ENCODE measurements at places on chromosomes 13 and 19. TPM values are rescaled to one million over a fixed set of nuclear protein-coding genes. Genes with fewer than 3 reads are reported as not detected.

Gene CCDC169
- total RNA-seq: 19.8 TPM

Gene KLF5
- total RNA-seq: 39.6 TPM

Gene STARD13
- total RNA-seq: 4.6 TPM

Gene CILP2
- 3.6 TPM for total RNA-seq

Gene GPR18
- total RNA-seq: not detected

Gene KLK15
- total RNA-seq: not detected

Gene PRSS57
- not detected for total RNA-seq

Gene TMEM161A
- total RNA-seq: 56.1 TPM

Gene AP1M2
- total RNA-seq: 134 TPM

Gene SIGLEC5
- total RNA-seq: not detected

Gene IQCN
- total RNA-seq: 3.3 TPM

Gene FGF22
- not detected for total RNA-seq

Gene ZNF682
- total RNA-seq: 28.5 TPM

Gene PRR36
- 19.6 TPM for total RNA-seq

GRCh38 chr13:105587786-105588185 is 947.7 kb downstream of the EFNB2 start:
- no peak overlapping the region for H3K27ac ChIP-seq
- H3K4me1 ChIP-seq: no peaks in the 10 kb centered on the region
- no peak overlapping the region for H3K4me3 ChIP-seq
- H3K27me3 ChIP-seq: no peaks in the 10 kb centered on the region
- H3K36me3 ChIP-seq: no peaks in the 10 kb centered on the region

- H3K27me3 ChIP-seq: no peaks in the 10 kb centered on the region
- no peak overlapping the region for H3K27ac ChIP-seq
- no peaks in the 10 kb centered on the region for H3K4me1 ChIP-seq
- H3K36me3 ChIP-seq: no peaks in the 10 kb centered on the region
- no peak for DNase-seq
These were observed 10.7 kb upstream of the FLT1 start for GRCh38 chr13:28505543-28506135.

GRCh38 chr13:39284801-39285388 is 246.6 kb downstream of the NHLRC3 start:
- no peaks in the 10 kb centered on the region for H3K36me3 ChIP-seq
- no peaks in the 10 kb centered on the region for H3K4me1 ChIP-seq
- H3K27me3 ChIP-seq: no peaks in the 10 kb centered on the region
- DNase-seq: peak; percentile 54
- no peak overlapping the region for H3K4me3 ChIP-seq

GRCh38 chr19:5635427-5635826 is 12.5 kb downstream of the SAFB start:
- H3K4me3 ChIP-seq: no peak overlapping the region
- no peaks in the 10 kb centered on the region for H3K4me1 ChIP-seq
- H3K27me3 ChIP-seq: no peaks in the 10 kb centered on the region
- H3K27ac ChIP-seq: no peak overlapping the region

- no peak overlapping the region for H3K4me3 ChIP-seq
- H3K27ac ChIP-seq: no peak overlapping the region
- no peak for DNase-seq
- no peaks in the 10 kb centered on the region for H3K27me3 ChIP-seq
These were observed 52.2 kb downstream of the RFC3 start for GRCh38 chr13:33870046-33870668.

- peaks cover 17% of the 10 kb centered on the region for H3K36me3 ChIP-seq
- no peaks in the 10 kb centered on the region for H3K27me3 ChIP-seq
- H3K4me3 ChIP-seq: peak overlapping the region; percentile 41
- H3K4me1 ChIP-seq: no peaks in the 10 kb centered on the region
- no peak for DNase-seq
- H3K27ac ChIP-seq: no peak overlapping the region
These were observed 533 bp upstream of the DCAF15 start for GRCh38 chr19:13951799-13952153.

DNA sequence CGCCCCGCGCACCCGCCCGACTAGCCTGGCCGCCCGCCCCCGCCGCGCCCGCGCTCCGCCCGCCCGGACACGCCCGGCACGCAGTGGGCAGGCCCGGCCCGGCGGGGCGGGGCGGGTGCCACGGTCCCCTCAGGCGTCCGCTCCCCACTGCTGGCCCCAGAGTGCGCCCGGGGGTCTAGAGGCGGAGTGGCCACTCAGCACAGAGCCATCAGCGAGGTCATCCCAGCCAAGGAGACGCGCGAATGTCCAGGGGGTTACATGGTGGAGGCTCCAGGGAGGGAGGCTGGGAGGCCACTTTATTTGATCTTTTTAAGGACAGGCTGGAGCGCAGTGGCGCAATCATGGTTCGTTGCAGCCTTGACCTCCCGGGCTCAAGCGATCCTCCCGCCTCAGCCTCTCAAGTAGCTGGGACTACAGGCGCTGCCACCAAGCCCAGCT is 236 bp upstream of the TINCR start:
- no peaks in the 10 kb centered on the region for H3K36me3 ChIP-seq
- H3K4me1 ChIP-seq: no peaks in the 10 kb centered on the region
- H3K27ac ChIP-seq: no peak overlapping the region
- no peak for DNase-seq

DNA sequence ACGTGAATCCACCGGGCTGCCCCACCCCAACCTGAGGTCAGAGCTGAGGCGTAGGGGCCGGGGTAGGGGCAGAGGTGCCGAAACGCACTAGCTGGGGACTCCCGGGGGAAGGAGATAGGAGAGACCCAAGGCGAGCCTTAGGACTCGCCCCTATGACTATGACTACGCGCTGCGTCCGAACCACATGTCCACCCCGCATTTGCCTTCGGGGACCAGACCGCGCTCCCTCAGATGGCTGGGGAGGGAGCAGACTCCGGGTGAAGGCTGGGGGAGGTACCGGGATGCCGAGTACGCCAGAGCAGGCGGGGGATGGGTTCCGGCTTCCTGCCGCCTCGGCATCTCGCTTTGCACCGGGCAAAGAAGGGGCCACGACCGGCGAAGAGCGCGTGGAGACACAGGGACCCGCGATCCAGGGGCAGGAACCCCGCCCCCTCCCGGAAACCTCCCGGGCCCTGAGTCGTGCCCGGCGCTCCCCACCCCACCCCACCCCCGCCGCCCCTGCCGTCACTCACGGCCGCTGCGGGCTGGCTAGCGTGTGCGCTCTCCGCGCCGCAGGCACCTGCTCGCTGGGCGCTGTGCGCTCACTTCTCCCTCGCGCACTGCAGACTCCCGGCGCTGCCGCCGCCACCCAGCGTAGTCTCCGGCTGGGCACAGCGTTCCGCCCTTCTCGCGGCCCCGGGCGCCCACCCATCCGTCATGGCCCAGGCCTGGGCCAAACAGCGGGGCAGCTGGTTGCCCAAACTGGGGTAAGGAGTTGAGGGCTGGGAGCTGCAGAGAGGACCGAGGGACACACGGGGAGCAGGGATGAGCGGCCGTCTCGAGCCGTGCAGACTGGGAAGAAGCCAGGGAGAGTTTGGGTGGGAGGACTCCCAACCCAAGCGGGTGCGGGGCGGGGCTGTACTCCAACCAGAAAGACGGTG is 622 bp upstream of the VSTM2B start:
- peak overlapping the region; percentile 45 for H3K4me3 ChIP-seq
- peaks cover 98% of the 10 kb centered on the region for H3K27me3 ChIP-seq
- DNase-seq: peak; percentile 82
- H3K36me3 ChIP-seq: no peaks in the 10 kb centered on the region

- H3K4me3 ChIP-seq: no peak overlapping the region
- H3K27me3 ChIP-seq: no peaks in the 10 kb centered on the region
- no peak for DNase-seq
- peak overlapping the region; percentile 94 for H3K27ac ChIP-seq
- H3K36me3 ChIP-seq: no peaks in the 10 kb centered on the region
These were observed 297.4 kb upstream of the SGCG start for GRCh38 chr13:22883262-22883840.

GRCh38 chr19:45202637-45203036 is 24.1 kb downstream of the BLOC1S3 start:
- no peak overlapping the region for H3K27ac ChIP-seq
- H3K36me3 ChIP-seq: no peaks in the 10 kb centered on the region
- no peaks in the 10 kb centered on the region for H3K4me1 ChIP-seq
- peaks cover 4% of the 10 kb centered on the region for H3K27me3 ChIP-seq

DNA sequence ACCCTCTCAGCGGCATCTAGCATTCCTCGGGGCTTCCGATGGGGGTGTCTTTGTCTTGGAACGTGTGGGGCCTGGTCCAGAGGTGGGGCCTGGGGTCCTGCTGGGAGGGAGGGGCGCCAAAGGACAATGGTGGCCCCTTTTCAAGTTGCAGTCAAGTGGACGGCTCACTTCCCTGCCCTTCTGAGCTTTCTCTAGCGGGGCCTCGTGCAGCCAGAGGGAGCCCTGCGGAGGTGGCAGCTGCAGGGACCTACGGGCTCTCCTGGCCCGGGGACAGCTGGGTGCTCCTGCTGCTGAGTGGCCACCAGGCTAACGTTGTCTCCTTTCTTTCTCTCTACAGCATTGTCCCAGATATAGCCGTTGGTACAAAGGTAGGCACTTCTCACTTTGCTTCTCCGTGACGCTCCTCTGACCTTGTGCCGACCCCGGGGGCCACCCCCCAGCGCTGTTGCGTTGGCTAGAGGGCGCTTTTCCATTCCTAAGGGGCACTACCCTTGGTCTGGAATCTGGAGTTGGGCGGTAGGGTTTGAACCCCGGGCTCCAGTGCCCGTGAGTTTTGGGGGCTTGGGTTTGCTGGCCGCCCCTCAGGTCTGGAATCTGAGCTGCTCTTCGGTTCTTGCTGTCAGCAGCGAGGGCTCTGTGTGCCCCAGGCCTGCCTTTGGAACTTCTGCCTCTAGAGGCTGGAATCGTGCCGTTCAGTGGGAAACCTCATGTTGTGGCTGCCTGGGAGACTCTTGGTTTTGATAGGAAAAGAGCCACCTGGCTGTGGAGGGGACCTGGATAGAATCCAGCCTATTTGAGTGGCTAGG is 2.0 kb downstream of the PTBP1 start:
- H3K27me3 ChIP-seq: no peaks in the 10 kb centered on the region
- H3K4me1 ChIP-seq: peaks cover 27% of the 10 kb centered on the region
- DNase-seq: peak; percentile 77
- peak overlapping the region; percentile 40 for H3K27ac ChIP-seq

DNA sequence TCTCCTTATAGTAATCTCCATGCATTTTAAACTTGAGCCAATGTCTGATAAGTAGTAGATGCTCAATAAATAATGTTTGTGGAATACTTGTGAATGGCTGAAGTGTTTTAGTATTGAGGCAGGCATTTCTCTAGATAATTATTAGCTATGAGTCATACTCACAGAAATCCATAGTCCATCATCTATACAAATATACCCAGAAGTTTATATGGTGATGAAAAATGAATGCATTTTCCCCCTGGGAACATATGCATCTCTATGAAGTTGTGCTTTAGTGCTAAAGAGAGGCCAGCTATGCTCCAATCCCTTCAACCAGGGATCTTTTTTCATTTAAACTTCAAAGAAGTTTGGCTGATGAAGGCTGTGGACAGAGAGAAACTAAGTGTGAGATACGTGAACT is 17.2 kb downstream of the MBNL2 start:
- DNase-seq: no peak
- no peak overlapping the region for H3K4me3 ChIP-seq
- H3K27ac ChIP-seq: no peak overlapping the region

- H3K4me3 ChIP-seq: no peak overlapping the region
- H3K27me3 ChIP-seq: no peaks in the 10 kb centered on the region
- no peaks in the 10 kb centered on the region for H3K36me3 ChIP-seq
- no peak overlapping the region for H3K27ac ChIP-seq
- H3K4me1 ChIP-seq: no peaks in the 10 kb centered on the region
These were observed 28.3 kb downstream of the CEBPA start for GRCh38 chr19:33273881-33274662.

DNA sequence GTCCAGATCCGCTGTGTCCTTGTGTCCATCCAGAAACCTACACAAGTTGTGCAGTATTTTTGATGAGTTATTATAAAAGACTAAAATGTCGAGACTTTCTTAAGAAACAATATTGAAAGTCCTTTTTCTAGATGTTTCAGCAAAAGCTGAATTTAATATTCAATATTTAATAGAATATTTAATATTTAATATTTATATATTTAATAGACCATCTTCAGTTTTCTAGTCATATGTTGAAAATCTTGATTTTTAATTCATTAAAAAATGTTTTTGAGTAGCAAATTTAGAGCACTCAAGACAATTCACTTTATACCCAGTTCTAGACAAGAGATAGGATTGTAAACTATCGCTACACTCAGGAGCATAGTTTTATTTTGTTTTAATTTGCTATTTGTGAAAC is 447.8 kb downstream of the SLITRK5 start:
- H3K27me3 ChIP-seq: peaks cover 6% of the 10 kb centered on the region
- H3K4me1 ChIP-seq: peaks cover 4% of the 10 kb centered on the region
- H3K4me3 ChIP-seq: no peak overlapping the region
- no peaks in the 10 kb centered on the region for H3K36me3 ChIP-seq

- no peak overlapping the region for H3K4me3 ChIP-seq
- H3K27ac ChIP-seq: no peak overlapping the region
- no peaks in the 10 kb centered on the region for H3K36me3 ChIP-seq
- peaks cover 11% of the 10 kb centered on the region for H3K4me1 ChIP-seq
- no peak for DNase-seq
These were observed 4.0 kb upstream of the KLF16 start for GRCh38 chr19:1867349-1867724.

DNA sequence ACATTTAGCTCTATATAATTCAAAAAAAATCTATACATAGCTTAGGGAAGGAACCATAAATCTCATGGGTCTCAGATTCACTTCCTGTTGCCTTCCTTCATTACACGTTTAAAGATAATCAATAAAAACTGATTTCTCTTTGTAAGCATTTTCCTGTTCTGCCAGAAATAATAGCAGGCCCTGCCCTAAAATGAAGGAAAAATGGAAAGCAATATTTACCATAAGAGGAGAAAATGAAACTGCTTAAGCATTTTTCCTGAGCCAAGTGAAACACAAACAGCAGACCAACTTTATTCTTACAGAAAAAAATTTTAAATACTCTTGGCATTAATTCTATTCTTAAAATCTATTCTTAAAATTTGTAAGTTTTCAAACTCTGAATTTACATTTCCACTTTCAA is 4.0 kb downstream of the LHFPL6 start:
- H3K4me3 ChIP-seq: no peak overlapping the region
- H3K4me1 ChIP-seq: peaks cover 4% of the 10 kb centered on the region
- peaks cover 18% of the 10 kb centered on the region for H3K27me3 ChIP-seq
- H3K27ac ChIP-seq: no peak overlapping the region
- no peaks in the 10 kb centered on the region for H3K36me3 ChIP-seq

DNA sequence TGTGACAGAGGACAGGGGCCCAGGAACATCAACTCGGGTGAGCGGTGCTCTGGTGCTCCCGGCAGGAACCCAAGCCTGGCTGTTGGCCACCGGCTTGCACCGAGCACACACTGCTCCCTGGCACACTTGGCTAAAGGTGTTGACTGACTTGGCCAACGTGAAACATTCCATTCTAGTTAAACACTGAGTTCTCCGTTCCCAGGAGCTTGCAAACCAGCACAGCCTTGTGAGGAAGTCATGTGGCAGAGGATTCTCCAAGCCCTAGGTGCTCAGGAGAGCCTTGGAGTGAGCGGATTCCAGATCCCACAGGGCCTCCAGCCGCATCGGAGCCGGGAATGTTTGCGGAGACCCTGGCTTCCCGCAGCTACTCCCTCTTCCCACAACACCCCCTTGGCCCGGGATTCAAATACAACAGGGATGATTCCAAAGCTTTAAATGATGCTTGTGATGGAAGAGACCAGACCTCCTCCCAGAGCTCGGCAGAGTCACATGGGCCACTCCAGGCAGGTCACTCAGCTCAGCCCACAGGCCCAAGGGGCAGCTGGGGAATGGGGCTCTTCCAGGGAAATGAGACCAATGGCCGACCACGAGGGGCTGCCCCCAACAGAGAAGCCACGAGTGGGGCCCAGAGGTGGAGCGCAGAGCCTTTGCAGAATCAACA is 2.9 kb downstream of the C13orf46 start:
- H3K27me3 ChIP-seq: no peaks in the 10 kb centered on the region
- peaks cover 3% of the 10 kb centered on the region for H3K4me1 ChIP-seq
- H3K36me3 ChIP-seq: no peaks in the 10 kb centered on the region
- H3K4me3 ChIP-seq: no peak overlapping the region
- H3K27ac ChIP-seq: no peak overlapping the region

Measured in endodermal cell (in vitro differentiated cells).